ENCODE measurements at places on chromosomes 16 and 17.
A peak's percentile ranks its signal among the peaks of the same experiment; 100 is the strongest.

GRCh38 chr17:78993241-78993956 is 13.7 kb upstream of the LGALS3BP start:
- peak; percentile 26 for DNase-seq

GRCh38 chr17:27542841-27543463 is 86.7 kb downstream of the KSR1 start:
- no peak for DNase-seq

DNA sequence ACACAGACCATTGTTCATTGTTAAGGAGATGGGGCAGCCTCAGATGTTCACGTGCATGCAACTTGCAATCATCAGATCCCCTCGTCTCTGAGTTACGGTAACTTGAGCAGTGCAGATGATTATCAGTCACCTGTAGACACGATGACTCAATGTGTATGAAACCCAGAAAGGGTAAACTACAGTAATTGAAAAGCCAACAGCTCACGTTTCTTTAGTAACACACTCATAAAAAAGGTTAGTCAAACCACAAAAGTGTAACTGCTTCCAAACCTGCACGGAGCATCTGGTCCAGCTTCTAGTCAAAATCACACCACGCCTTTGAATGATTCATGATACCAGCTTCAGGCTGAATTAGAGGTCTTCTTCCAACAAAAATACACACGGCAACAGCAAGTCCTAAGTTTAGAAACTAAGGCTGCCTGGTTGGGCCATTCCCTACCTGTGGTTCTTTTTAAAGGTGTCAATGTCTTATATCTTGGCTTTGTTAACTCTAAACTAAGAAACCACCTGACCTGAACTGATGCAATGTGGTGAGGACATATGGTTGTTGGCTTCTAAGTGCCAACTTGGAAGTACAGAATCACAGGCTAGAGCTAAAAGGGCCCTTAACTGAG is 32.3 kb downstream of the GRB7 start:
- DNase-seq: no peak

DNA sequence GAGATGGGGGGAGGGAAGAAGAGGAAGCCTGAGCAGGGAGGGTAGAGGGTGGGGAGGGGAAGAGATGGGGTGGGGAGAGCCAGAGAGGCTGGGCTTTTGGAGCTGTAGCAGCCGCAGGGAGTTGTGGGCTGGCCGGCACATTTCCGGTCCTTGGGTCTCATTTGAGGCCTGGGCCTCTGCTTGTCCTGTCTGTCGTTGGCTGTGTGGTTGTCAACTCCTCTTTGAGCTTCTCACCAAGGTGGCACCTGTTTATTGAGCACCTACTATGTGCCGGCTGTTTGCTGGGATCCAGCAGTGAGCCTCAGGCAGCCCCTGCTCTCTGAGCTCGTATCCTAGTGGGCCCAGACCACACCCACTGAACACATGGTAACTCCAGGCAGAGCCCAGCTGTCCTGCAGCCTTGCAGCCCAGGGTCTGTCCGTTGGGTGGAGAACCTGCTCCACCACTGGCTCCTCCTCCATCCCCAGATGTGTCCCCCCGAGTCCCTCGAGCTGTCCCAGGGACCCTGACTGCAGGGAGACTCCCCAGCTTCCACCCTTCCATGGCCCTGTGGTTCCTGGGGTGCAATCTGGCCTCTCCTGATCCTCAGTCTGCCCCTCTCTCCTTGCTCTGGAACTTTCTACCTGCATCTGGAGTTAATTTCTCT is 164.9 kb downstream of the IRF8 start:
- DNase-seq: no peak

- no peak for DNase-seq
These were observed 200.3 kb downstream of the CYLD start for GRCh38 chr16:50942143-50942542.

DNA sequence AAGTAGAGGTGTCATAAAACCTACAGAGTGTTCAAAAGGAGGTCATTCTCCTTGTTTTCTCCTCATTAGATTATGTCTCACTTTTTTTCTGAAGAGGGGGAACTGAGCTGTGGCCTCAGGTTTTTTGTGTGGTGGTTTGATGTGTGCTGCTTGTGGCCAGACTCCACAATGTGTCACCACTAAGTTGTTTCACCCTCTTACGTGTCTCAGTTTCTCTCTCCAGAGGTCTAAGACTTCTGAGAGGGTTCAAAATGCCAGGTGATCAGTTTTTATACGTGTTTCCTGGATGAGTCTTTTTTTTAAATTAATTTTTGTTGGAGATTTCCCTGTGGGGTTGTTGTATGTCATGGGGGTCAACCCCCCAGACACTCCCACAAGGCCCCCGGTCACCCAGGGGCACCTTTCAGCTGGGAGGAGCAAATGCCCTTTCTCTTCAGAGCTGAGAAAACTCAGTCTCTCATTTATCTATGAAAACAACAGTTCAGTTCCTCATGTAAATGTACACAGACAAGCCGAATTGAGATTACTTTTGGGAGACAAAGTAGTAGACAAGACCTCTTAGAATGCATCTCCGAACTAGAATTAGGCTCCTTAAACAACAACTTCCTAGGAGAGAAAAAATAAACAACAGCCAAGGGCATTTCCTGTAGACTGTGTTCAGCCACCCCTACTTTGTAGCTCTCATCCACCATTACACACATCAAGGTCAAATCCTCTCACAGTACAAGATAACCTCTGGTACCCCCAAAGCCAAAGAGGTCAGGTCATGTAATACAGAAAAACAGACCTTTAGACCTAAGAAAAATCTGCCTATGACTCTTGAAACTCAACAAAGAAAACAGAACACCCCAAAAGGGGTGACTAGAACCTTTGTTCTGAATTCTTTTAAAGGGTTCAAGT is 23.9 kb upstream of the TMEM98 start:
- DNase-seq: no peak

DNA sequence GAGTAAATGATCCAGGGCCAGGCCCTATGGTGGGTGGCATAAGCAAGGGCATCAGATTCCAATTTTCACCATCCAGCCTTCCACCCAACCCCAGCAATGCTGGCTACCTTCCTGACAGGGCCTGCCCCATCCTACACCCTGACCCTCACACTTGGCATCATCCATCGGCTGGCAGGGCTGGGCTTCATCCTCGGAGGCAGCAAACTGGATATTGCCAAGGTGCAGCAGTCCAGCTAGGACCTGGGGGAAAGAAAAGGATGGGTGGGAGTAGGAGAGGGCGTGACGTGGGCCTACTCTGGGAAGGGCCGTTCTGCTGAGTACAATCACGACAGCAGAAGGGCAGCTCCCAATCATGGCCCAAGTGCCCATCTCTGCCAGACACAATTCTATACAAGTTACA is 23.5 kb downstream of the MYO19 start:
- no peak for DNase-seq

DNA sequence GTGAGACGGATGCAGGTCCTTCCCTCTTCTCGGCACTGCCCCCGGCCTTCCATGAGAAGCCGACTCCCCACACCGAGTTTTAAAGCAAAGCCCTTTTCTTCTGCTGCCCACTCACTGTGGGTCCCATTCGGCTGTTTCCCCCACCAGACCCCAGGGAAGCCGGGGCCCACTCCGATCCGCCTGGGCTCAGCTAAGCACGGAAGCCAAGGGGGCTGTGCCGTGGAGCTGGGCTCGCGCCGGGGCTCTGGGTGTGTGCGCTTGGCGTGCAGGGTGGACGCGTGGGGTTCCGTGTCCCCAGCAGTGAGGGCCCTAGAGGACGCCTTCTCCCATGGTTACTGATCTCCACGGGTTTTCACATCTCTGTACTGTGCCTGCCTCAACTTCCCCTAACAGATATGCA is 68.5 kb downstream of the KLHDC4 start:
- no peak for DNase-seq

DNA sequence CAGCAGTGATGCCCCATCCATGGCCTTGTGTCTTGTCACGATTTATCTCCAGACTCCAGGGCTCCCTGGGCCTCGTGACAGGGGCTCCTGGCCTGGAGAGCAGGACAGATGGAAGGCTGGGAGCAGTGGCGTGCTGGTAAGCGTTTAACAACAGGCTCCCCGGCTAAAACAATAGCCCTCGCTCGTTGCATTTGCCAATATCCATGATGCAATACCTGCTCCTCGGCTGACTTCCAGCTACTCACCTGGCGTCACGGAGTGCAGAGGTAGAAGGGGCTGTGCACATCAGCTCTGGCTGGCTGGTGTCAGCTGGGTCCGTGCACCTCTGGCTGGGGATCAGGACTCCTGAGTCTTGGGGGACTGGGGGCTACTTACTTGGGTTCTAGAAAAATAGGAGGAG is 1.5 kb upstream of the BICDL2 start:
- DNase-seq: no peak

GRCh38 chr17:80946449-80946848 is 45.2 kb upstream of the CHMP6 start:
- DNase-seq: no peak

DNA sequence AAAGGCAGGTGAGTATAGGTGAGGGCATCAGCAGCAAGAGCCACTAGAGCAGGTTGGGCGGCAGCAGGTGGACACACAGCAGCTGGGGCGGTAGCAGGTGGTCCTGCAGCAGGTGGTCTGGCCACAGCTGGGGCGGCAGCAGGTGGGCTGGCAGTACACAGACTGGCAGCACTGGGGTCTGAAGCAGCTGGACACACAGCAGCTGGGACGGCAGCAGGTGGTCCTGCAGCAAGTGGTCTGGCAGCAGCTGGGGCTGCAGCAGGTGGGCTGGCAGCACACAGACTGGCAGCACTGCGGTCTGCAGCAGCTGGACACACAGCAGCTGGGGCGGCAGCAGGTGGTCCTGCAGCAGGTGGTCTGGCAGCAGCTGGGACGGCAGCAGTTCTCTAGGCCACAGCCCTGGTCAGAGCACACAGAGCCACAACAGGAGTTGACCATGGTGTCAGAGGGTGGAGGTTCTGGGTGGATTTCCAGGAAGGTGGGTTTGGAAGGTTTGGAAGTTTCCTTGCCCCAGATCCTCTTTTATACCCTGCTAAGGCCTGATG is at the start of gene KRTAP4-2:
KRTAP4-2 (minus strand) TSS at position 495 of the 545 bp plus-strand sequence; CDS start at position 438, 57 bp downstream.
- DNase-seq: no peak

DNA sequence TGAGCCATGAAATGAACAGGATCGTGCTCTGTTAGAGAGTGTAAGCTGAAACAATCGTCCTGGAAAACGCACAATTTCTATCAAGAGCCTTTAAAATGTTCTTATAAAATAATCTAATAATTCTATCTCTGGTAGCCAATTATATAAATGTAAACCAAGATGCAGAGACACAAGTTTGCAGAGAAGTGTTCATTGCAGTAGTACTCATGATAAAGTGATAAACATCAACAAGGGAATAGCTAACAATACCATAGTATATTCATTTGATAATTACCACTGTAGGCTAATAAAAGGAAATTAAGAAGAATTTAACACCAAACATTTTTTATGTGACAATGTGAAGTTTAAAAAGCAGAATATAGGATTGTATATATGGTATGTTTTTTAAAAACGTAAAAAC is 12.4 kb downstream of the NACA2 start:
- DNase-seq: no peak

GRCh38 chr17:37088913-37089312 is 140.2 kb downstream of the AATF start:
- DNase-seq: no peak

GRCh38 chr17:42850954-42851353 is at the start of gene AOC3:
Gene AOC3 (plus strand): TSS chr17:42851199. CDS start chr17:42851344, 145 bp downstream.
- no peak for DNase-seq

- DNase-seq: no peak
These were observed 416.8 kb upstream of the CCL2 start for GRCh38 chr17:33838281-33838680.

DNA sequence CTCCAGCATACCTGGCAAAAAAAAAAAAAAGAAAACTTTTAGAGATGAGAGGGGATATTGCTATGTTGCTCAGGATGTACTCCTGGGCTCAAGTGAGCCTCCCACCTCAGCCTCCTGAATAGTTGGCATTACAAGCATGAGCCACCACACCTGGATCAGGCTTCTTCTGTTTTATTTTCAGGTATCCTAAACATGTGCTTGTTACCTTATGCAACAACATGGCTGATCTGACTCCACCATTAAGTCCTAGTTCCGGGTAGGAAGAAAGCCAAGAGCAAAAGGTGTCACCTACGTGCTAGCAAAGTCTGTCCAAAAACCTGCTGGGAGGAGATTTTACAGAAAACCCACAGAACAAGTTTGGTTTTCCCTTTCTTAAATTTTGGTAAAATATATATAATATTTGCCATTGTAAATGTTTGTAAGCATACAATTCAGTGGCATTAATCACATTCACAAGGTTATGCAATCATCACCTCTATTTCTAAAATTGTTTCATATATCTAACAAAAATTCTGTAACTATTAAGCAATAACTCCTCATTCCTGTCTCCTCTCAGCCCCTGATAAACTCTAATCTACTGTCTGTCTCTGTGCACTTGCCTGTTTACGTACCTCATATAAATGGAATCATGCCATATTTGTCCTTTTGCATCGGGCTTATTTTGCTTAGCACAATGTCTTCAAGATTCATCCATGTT is 9.1 kb upstream of the CACNG3 start:
- DNase-seq: no peak

DNA sequence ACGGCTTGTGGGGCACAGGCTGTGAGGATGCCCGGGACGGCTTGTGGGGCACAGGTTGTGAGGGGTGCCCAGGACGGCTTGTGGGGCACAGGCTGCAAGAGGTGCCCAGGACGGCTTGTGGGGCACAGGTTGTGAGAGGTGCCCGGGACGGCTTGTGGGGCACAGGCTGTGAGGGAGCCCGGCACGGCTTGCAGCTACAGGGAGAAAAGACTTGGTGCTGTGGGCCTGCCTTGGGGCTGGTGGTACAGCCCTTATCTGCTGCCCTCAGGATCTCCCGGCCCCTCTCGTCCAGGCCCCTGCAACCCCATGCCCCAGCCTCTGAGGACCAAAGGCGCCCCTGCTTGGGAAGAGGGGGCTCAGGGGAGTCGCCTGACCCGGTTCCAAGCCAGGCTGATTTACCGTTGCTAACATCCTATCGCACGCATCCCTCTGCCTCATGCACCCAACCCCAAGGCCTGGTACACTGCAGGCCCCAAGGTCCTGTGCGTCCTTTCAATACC is 5.0 kb upstream of the HBM start:
- no peak for DNase-seq

- no peak for DNase-seq
These were observed 228.4 kb downstream of the CPPED1 start for GRCh38 chr16:12575288-12575687.

GRCh38 chr17:76593959-76594358 is 8.3 kb upstream of the ST6GALNAC2 start:
- no peak for DNase-seq

DNA sequence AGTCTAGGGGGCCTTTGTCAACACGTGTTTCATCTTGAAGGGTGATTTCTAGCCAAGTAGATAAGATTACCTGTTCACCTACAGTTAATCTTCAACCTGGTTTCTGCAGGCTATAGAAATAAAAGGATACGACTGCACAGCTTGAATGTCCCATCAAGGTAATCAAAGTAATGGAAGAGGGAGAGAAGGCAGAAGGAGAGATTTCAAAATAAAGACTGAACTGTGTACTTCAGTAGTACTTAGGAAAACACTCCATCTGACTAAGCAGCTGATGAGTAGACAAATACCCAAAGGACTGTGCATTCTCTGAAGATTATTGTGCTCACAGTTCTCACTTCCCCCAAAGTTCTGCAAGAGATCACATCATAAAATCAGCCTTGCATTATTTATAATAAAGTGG is 5.8 kb upstream of the RFFL start:
- no peak for DNase-seq

Data from T-helper 1 cell (primary cell).